ENCODE measurements at places on chromosomes 16 and 17.

DNA sequence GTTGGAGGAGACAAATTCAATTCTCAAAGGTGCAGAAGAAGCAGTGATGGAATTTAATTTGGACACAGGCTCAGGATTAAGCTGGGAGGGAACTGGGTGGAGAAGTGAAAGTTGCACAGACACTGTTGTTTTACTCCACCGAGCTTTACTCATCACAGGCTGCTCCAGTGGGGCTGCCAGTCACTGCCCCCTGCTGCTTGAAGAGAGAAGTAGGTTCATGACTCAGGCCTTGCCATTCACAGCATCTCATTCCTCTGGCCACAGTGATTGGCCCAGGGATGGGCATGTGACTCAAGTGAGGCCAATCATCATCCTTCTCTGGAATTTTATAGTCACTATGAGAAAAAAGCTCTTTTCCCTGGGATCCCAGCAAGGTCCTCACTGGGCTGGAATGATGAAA is 11.8 kb downstream of the GNAO1 start:
- peak; percentile 55 for DNase-seq

DNA sequence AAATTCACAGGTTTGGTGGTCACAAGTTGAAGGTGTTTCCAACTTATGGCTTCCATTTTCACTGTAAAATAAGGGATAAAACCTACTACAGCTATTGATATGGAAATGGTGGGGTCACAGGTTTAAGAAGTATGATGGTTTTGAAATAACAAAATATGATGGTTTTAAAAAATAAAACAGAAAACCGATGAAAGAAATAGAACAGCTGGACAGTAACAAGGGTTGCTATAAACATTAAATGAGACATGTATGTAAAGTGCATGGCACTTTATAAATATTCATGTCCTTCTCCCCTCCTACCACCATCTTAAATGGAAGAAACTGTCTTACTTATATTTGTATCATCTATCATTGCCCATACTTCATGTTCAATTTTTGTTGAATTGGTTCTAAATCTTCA is 31.3 kb downstream of the ASPA start:
- no peak for DNase-seq

- DNase-seq: no peak
Measured at GRCh38 chr17:1905190-1905913, 75.5 kb downstream of the RPA1 start.

GRCh38 chr17:15130426-15130825 is 134.7 kb downstream of the PMP22 start:
- no peak for DNase-seq

DNA sequence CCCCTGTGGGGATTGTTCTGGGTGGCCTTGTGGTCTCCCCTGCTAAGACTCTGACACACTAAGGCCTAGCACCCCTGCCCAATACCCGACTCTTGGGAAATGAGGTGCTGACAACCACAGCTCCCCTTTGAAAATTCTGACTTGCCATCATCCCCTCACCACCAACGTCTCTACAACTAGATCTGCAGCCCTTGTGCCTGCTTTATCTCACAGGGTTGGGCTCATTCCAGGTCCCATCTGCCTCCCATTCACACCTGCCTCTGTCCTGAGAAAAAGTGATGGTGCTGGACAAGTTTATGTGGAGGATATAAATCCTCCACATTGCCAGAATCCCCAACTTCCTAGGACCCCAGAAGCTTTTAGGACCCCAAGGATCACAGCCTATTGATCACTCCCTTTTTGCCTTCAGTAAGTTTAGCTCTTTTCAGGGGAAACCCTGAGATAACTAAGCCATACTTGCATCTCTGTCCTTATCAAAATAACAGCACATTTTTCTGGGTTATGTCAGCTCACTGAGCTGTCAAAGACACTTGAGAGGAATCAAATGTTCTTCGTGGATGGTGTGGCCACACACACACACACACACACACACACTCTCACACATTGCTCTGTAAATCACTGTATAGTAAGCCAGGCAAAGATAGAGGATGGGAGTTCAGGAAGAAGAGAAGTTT is 136.8 kb upstream of the CES5A start:
- DNase-seq: no peak

GRCh38 chr16:17386229-17386628 is 84.5 kb downstream of the XYLT1 start:
- DNase-seq: no peak

DNA sequence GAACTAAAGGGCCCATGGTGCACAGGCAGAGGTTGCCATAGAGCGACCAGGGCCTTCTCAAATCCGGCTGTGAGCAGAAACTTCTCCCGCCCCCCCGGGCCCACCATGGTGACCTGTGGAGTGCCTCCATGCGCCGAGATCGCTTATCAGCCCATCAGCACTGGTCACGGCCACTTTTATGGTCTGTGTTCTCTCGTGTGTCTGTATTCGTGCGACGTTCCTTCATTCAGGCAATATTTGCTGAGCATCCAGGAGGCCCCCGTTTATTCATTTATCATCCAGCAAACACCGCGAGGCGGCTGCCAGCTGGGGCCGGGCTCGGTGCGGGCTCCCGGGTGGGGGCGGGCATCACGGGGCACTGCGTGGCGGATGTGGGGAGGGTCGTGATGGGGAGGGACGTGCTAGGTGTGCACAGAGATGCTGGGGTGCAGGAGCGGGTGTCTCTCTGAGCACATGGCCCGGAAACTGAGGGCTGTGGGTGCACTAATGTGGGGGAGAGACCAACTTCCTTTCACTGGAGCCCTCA is 88.0 kb upstream of the CBX4 start:
- no peak for DNase-seq

DNA sequence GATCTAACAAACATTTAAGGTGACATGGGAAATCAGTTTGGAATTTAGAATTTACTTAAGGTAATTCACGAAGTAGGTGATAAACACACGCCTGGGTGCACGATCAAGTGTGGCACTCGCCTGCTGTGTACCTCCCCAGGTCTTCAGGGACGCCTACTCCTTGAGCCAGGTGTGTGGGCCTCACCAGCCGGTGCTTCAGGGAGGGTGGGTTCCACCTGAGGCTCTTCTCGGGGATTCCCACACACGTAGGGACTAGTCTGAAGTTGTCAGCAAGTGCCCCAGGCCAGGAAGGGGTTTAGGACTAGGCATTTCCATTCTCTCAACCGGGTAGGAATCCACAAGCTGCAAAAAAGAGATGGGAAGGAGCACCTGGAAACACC is 9.8 kb upstream of the NAT9 start:
- DNase-seq: no peak
